ENCODE measurements at places on chromosomes 12 and 14.

DNA sequence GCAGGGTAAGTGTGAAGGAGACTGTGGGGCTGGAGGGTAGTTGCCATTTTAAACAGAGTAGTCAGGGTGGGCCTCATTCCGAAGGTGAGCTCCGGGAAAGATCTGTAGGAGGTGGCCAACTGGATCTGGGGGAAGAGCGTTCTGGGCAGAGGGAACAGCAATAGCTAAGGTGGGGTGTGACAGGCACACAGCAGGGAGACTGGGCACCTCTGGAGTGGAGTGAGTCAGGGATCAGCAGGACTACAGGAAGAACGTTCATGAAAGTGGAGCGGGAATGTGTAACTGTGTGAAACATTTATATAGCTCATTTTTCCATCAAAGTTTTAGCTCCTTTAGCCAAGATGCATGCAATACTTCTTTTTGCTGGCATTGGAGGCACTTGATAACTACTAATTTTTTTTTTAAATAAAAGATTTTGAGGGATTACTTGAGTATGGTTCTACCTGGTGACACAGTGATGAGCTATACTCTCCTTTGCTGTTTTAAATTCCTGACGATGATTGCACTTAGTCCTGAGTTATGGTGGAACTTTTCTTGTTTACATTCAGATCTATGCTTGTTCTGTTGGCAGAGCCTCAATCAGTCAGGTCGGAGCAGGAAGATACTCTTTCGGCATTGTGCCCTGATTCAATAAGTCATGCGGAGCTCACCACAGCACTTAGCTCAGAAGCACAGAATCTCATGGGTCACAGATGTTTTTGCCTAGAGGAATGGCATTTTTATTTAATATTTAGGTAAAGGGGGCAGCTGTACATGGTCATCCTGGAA is 106.4 kb downstream of the WIF1 start:
- DNase-seq: no peak

- DNase-seq: no peak
Measured at GRCh38 chr12:101854747-101855146, 22.6 kb upstream of the DRAM1 start.

GRCh38 chr12:100755186-100755585 is 39.4 kb upstream of the ANO4 start:
- no peak for DNase-seq

DNA sequence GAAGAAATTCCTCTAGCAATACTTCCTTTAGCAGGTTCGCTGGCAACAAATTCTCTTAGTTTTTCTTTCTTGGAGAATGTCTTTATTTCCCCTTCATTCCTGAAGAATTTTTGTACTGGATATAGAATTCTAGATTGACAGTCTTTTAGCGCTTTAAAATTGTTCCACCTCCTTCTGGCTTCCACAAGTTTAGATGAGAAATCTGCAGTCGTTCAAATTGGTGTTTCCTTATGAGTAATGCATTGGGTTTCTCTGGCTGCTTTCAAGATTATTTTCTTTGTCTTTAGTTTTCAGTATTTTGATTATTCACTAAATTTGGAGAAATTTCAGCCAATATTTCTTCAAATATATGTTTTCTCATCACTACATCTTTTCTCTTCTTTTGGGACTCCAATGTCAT is 33.3 kb upstream of the FGF6 start:
- no peak for DNase-seq

- DNase-seq: no peak
Measured at GRCh38 chr12:47131011-47131410, 51.3 kb upstream of the AMIGO2 start.

GRCh38 chr14:34424488-34424887 is 37.6 kb downstream of the SPTSSA start:
- DNase-seq: no peak

- no peak for DNase-seq
Measured at GRCh38 chr12:25151476-25151875, 43.5 kb downstream of the DNAI7 start.

DNA sequence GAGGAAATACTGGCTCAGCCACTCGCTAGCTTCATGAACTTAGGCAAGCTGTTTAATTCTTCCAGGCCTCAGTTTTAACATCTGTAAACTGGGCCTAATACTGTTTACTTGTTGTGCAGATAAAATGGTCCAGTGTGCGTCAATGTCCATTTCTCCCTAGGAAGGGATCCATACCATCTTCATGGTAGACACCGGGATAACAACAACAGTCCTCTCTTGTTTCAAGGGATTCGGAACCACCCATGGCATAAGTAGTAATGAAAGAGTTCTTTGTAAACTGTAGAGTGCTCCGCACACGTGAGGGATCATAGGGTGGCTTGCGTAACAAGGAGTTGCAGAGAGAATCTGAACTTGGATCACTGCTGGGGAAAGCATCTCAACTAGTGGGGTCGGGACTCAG is 17.3 kb upstream of the CHGA start:
- DNase-seq: no peak

DNA sequence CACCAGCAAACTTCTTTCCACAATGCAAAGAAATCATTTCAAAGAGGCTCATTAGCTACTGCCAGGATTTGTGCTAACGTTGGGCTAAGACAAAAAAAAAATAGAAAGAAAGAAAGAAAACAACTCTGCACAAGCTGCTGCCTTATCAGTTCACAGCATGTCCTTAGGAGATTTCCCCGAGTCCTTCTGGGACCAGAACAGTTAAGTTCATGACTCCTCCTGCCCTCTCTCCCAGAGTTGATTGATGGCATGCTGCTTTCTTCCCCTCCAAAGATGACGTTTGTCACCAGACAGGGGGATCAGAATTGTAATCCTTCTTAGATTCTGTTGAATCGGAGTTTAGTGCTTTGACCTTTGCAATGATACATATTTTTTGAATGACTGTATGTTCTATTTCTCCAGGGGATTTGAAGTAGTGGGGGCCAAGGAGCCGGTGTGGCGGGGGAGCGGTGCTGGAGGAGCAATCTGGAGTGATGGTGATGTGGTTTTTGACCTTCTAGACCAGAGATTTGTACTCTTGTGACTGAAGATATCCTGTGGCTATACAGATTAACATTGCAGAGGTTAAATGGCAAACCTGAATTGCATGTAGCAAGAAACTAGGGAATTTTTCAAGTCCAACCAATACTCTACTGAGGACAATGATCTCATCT is 409.2 kb upstream of the TMPO start:
- no peak for DNase-seq

GRCh38 chr12:113899561-113900471 is 66.3 kb downstream of the RBM19 start:
- no peak for DNase-seq

- no peak for DNase-seq
Measured at GRCh38 chr12:69534389-69534822, 50.9 kb upstream of the CCT2 start.

DNA sequence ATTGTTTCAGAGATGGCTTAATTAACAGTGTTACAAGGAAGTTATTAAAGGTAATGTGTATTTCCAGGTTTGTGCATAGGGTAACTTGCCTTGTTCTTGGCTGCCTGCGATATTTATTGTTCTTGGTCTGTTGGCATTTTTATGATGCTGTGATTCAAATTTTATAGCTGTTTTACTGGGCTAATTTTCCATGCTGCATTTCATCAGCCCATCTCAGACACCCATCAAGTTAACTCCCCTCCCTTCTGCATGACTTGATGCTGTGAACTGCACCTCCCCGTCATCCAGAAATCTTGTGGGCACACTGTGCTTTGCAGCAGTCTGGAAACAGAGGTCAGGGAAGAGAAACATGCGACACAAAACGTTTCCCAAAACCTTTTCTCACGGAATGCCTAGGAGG is 1049.2 kb downstream of the AACS start:
- DNase-seq: no peak

DNA sequence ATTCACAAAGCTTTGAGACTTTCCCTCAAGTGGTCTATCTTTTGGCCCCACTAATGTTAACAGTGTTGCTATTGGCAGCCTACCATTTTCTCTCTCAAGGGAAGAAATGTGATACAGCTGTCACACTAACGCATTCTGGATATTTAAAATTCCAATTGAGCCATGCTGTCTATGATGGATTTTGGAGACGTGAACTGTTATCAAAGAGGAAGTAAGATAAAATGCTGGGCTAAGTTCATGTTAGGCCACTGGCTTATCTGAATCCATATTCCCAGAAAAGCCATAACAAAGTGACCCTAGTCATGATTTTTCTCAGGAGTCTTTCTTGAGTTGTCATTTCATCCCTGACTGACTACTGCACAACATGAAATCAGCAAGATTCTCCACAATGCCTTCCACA is 200.2 kb downstream of the PHLDA1 start:
- DNase-seq: no peak

- no peak for DNase-seq
Measured at GRCh38 chr12:121628536-121628935, 2.2 kb downstream of the ORAI1 start.

GRCh38 chr12:95446506-95446900 is 27.4 kb upstream of the METAP2 start:
- no peak for DNase-seq

GRCh38 chr14:72610831-72611200 is 283.1 kb downstream of the DPF3 start:
- DNase-seq: no peak

GRCh38 chr12:120744922-120745493 is 19.4 kb downstream of the ACADS start:
- no peak for DNase-seq

- no peak for DNase-seq
Measured at GRCh38 chr14:36134038-36134437, 42.5 kb downstream of the PTCSC3 start.

DNA sequence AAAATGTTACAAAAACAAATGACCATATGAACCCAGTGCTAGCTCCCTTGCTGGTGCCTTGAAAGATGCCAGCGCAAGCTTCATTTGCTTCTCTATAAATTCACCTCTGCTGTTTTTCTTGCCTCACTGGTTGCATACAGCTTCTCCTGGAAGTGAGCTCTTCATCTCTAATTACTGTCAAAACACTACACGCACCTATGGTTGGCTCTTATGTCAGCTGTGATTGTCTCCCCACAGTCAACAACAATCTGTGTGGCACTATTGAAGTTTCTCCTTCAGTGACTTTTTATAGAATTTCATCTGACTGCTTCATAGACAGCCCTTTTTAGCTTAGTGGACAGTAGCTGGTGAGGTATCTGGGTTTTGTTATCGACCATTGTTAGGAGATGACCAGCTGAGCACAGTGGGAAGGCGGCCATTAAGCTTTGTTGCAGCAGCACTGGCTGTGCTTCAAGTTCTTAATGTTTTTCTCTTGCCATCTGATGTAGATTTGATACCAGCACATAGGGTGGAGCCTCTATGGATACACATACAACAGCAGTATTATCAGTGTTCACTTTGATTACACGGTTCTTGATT is 131.8 kb downstream of the KITLG start:
- DNase-seq: no peak

- no peak for DNase-seq
Measured at GRCh38 chr12:127381043-127381668, 885.8 kb upstream of the TMEM132C start.

DNA sequence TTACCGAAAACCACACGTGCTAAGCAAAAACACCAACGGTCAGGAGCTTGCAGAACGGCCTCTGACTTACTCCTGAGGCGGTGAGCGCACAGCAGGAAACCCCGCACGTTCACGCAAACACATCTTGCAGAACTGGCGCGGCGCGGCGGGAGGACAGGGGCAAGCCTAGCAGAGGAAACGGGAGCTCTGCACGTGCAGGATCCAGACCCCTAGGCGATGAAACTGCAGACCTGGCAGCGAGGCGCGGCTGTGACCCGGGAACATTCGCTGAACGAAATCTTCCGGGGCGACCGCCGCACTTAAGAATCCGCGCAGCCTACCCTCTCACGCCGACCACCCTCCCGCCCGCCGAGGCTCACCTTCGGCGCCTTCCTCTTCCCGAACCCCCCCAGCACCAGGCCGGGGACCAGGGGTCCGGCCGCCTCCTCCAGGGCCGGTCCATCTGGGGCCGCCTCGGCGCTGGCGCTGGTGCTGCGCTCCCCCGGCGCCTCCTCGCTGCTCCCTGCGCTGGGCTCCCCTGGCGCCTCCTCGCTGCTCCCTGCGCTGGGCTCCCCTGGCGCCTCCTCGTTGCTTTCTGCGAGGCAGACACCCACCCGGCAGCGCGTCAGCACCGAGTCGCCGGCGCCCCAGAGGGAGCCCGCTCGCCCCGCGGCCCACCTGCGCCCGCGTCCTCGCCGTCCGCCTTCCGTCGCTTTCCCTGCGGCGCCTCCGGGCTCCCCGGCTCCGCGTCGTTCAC is 615 bp downstream of the DDX51 start:
- DNase-seq: no peak

DNA sequence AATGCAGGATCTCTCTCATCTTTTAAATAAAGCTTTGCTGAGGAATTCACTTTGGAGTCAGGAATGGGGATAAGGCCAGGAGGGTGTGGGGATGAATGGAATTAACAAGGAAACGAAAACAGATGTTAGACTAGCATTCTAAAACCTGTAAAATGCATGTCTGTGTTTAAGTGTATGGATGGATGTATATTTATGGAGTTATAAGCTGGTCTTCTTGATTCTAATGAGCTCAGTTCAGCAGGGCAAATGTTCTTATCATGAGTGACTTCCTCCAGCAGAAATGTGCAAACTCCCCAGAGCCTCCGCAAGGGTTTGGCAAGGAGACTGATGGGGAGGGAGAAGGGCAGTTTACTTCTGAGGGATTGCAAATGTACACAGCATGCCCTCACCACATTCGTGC is 149.1 kb downstream of the NTF3 start:
- no peak for DNase-seq

- DNase-seq: no peak
Measured at GRCh38 chr12:105574056-105574715, 243.7 kb downstream of the C12orf75 start.

- DNase-seq: no peak
Measured at GRCh38 chr14:83085136-83085535, 1551.5 kb upstream of the SEL1L start.

GRCh38 chr12:121580959-121581685 is at the start of gene KDM2B:
TSS of gene KDM2B (minus strand) at chr12:121581023. CDS start at chr12:121580911, 112 bp downstream.
- no peak for DNase-seq

DNA sequence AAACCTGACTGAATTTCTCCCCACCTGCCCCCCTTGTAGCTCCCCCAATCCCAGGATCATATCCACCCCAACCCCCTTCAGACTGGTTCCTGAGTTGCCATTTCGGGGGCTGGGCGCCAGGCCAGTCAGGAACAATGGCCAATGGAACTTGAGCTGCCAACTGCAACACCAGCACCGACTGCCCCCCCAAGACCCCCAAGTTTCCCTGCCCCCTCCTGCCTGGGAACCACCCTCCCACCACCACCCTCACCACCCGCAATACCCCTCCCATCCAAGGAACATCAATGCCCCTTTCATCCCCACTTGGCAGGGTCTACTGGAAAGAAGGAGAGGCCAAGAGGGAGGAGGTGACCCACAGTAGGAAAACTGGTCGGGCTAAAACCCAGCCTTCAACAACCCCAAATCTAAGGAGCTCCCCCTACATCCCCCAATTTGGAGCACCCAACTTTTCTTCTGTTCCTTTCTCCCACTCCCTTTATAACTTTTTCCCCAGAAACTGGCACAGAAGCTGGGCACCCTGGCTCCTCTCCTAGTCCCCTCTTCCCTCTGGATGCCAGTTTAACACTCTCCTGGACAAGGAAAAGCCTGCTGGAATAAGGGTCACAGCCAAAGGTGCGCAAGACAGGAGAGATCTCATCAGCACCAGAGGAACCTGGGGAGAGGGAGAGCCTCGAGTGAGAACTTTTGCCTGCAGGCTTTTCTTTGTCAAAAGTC is 1.6 kb upstream of the NDRG2 start:
- DNase-seq: no peak

GRCh38 chr14:95290871-95291431 is 28.8 kb downstream of the CLMN start:
- no peak for DNase-seq

GRCh38 chr12:58513301-58513834 is 406.9 kb downstream of the LRIG3 start:
- no peak for DNase-seq

GRCh38 chr12:97552410-97553121 is 90.0 kb downstream of the RMST start:
- DNase-seq: no peak

- no peak for DNase-seq
Measured at GRCh38 chr12:91836696-91837095, 308.9 kb downstream of the BTG1 start.

All from cortex of kidney (tissue), 1 donor.